ENCODE measurements at places on chromosomes 5 and 9.

- DNase-seq = no peak
Observed at GRCh38 chr9:127330501-127330900, 65.9 kb downstream of the GARNL3 start.

DNA sequence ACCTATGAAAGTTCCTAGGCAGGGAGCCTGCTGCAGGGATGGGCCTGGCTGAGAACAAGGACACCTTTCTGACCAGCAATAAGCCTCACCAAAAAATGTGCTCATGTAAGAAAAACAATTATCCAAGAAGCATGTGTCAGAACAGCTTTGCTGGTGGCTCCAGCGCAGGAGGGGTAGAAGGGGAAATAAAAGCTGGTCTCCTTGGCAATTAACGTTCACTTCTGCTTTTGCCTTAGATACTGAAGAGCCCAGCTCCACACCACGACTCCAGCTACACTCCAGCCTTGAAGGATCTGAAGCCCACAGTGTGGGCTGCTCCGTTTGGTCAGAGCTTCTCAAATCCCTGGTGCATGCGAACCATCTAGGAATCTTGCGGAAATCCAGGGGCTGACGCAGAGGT, 107.6 kb upstream of the PHYKPL start:
- DNase-seq = no peak

- DNase-seq = no peak
Observed at GRCh38 chr5:56314529-56314928, 81.4 kb upstream of the ANKRD55 start.

DNA sequence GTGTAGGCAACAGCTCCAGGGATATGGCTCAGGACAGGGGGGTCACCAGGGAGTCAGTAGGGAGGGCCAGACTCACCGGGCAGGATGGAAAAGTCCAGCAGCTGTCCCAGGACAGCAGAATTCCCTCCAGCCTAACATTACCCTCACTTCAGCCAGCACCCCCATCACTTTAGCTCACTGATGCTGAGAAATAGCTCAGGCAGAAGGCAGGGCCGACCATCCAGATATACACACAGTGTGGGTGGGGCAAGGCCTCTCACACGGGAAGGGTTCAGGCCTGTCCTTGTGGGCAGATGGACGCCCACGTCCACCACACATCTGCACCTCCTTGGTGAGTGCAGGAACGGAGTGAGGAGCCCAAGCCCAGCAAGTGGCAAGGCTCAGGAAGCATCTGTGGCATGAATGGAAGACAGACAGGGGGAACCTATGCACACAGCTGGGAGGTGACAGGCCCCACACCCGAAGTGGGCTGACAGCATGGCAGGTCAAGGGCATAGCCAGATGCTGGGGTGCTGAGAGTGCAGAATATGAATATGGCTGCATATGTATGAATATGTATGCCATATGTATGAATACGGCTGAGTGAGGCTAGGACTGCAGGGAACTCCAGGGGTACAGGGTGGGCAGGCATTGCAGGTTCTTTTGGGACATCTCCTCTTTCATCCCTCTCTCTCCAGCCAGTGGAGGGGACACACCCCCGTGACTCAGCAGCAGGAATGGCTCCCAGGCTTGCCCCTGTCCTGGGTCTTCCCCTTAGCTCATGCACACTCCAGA, 17.0 kb downstream of the BICD2 start:
- no peak for DNase-seq

- no peak for DNase-seq
Observed at GRCh38 chr9:19027825-19028224, 5.2 kb downstream of the SAXO1 start.

DNA sequence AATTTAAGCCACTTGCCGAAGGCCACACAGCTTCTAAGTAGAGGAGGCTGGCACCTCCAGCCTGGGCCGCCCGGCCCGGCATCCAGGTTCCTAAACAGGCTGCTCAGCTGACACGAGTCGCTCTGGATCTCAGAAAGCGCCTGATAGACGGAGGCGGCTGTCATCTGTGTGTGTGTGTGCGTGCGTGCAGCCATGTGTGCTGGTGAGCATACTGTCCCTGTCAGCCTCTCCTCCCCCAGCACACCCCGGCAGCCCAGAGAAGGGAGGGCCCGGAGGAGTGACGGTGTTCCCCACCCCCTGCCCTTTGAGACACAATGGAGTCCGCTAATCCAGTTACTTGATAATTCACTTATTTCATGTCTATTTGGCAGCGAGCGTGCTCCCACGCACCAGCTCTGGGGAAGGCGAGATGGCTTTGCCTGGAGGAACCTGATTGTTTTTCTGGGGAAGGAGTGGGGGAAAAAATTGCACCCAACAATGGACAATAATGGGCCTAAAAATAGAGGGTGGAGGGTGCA, 20.0 kb downstream of the NTNG2 start:
- DNase-seq = no peak

- DNase-seq = no peak
Observed at GRCh38 chr9:4137681-4138099, 162.2 kb downstream of the GLIS3 start.

DNA sequence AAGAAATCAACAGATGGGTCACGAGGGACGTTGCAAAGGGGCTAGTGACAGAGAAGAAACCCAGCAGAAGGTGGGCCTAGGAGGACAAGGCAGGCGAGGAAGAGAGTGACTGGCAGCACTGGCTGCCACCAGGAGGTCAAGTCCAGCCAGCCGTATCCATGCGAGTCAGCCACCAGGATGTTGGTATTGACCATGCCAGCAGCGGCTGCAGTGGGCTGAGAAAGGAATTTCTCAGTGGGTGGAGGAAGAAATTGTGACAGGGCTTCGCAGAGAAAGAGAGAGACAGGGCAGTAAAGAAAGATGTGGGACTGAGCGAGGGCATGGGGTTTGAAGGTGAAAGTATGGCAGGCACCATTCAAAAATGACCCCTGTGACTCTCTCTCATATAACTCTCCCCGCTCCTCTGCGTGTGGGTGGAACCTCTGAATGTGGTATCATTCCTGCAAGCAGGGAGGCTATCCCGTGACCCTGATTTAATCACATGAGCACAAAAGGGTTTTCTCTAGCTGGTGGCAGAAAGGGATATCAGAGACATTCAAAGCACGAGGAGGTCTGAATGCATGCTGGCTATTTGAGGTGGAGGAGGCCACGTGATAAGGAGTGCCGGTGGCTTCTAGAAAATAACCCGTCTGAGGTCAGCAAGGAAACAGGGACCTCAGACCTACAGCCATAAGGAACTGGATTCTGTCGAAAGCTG, 45.4 kb upstream of the FBXW11 start:
- DNase-seq = no peak

- DNase-seq = no peak
Observed at GRCh38 chr9:114406441-114406840, 18.7 kb upstream of the AKNA start.

DNA sequence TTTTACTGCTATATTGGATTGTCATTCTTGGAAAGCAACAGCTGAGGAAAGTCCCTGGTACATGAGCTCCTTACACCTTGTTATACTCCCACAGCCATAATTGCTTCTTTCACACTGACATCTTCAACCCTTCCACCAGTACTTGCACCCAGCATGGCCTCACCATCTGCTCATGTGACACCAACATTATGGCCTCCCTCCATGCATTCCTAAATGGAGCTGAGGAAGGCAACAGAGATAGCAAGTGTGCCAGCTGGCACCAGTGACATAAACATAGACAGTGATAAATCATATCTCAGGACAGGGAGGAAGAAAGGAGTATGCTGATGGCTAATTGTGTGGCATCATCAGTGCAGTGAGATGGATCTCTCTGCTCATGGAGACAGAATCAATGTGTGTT, 119.5 kb downstream of the BAAT start:
- no peak for DNase-seq

DNA sequence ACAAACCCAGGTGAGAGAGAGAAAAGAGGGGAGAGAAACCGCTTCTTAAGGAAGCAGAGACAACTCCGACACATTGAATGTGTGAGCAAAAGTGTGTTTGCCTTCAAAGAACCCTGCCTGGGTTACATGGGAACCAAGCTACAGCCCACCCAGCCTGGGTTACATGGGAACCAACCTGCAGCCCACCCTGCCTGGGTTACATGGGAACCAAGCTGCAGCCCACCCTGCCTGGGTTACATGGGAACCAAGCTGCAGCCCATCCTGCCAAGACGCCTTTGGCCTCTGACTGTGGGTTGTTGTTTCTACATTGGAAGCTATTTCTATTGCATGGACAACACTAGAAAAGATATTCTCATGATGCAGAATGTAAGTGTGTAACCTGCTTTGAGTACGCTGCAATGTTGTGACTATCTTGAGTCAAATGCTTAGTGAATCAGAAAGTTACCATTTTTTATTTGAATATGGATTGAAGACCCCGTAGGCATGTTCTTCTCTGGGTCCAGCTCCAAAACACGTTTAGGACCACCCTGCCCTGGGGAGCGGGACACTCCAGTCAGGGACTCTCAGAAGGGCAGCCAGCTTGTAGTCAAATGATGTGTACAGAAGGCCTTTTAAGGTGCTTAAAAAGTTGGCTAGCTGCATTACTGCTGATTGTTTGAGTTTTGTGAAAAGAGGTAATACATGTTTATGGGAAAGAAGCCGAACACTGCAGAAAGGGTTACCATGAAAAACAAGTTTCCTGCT, 39.1 kb upstream of the UNC5A start:
- DNase-seq = no peak

GRCh38 chr9:136024286-136024685, 63.1 kb upstream of the UBAC1 start:
- no peak for DNase-seq

GRCh38 chr5:55624841-55625588, 87.1 kb downstream of the SLC38A9 start:
- no peak for DNase-seq

- DNase-seq = no peak
Observed at GRCh38 chr9:101587332-101588043, 7.3 kb downstream of the PPP3R2 start.

DNA sequence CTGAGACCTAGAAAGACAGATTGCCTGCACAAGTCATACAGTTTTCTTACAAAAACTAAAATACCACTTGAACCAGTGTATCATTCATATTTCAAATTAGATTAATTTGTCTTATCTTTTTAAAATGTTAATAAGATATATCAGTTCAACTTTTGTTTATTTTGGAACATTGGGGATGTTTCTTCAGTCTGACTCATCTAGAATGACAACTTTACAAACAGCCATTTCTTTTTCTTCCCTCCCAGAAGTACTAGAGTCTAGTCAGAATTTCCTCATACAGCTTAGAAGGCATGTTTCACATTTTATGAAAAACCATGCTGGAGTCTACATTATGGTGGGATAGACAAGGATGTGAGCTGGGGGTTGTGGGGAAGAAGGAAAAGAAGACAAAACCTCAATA, 262.5 kb downstream of the NFIB start:
- no peak for DNase-seq

GRCh38 chr9:36793277-36793676, 220.6 kb downstream of the MELK start:
- no peak for DNase-seq

- no peak for DNase-seq
Observed at GRCh38 chr5:115435778-115436712, 108.5 kb downstream of the FEM1C start.

- DNase-seq = no peak
Observed at GRCh38 chr9:125888211-125888610, 141.0 kb downstream of the PBX3 start.

DNA sequence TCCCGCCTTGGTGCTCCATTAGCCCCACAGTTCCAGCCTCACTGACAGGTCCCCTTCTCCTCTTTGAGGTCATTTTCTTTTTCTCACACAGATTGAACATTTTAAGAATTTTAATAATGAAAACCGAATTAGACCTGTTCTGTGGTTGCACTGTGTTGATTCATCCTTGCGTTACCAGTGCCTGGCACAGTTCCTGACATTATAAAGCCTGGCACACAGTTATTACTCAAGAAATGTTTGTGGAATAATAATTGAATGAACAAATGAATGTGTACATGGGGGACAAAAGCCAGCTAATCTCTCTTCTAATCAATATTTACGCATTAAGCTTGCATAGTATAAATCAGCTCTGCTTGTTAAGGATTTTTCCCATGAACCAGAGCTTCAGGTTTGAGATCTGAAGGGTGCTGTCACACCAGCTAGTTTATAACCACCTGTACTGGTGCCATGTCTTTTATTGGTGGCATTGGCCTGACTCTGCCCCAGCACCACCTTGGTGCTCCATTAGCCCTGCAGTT, 80.0 kb downstream of the SV2C start:
- no peak for DNase-seq

GRCh38 chr9:131391020-131391419, 2.9 kb upstream of the PRRC2B start:
- DNase-seq = no peak

GRCh38 chr9:113973963-113974413, 97.9 kb downstream of the ZNF618 start:
- no peak for DNase-seq

- no peak for DNase-seq
Observed at GRCh38 chr5:138770291-138770690, 17.1 kb downstream of the CTNNA1 start.

GRCh38 chr5:157599565-157599964, 24.0 kb upstream of the ADAM19 start:
- DNase-seq = no peak

- DNase-seq = no peak
Observed at GRCh38 chr9:128770286-128771030, 1.3 kb downstream of the ZER1 start.

GRCh38 chr9:126505697-126506346, 107.9 kb upstream of the LMX1B start:
- no peak for DNase-seq

DNA sequence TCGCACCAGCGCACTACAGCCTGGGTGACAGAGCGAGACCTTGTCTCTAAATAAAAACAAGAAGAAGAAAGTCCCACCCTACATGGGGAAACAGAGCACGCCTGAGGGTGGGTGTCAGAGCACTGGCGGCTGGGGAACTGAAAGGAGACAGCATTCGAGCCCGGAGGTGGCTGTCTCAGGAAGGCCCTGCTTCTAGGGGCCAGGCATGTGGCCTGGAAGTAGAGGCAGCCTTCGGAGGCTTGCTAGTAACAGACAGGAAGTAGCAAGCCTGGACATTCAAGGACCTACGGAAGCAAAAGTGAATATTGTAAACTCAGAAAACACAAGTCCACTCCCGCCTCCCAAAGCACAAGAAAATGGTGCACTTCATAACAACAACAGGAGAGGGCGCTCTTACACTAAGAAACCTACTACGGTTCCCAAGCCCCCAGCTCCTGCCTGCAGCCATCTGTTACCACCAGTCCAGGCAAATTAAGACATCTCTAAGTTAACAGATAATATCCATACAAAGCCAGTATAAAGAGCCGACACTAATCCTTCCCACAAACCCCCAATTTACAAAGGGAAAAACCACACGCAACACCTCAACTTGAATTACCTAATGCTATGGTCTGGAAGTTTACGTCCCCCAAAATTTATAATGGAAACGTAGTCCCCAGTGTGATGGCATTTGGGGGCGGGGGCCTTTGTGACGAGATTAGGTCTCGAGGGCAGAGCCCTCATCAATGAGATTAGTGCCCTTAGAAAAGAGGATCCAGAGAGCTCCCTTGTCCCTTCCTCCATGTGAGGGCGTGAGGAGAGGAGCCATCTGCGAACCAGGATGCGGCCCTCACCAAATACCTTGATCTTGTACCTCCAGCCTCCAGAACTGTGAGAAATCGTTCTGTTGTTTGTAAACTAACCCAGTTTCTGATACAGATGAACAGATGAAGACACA, 7.7 kb downstream of the RASGEF1C start:
- no peak for DNase-seq

- no peak for DNase-seq
Observed at GRCh38 chr9:70229026-70229425, 29.8 kb upstream of the SMC5 start.
